Germinal center (tissue), 1 donor: ENCODE measurements at places on chromosomes 13 and 19.

DNA sequence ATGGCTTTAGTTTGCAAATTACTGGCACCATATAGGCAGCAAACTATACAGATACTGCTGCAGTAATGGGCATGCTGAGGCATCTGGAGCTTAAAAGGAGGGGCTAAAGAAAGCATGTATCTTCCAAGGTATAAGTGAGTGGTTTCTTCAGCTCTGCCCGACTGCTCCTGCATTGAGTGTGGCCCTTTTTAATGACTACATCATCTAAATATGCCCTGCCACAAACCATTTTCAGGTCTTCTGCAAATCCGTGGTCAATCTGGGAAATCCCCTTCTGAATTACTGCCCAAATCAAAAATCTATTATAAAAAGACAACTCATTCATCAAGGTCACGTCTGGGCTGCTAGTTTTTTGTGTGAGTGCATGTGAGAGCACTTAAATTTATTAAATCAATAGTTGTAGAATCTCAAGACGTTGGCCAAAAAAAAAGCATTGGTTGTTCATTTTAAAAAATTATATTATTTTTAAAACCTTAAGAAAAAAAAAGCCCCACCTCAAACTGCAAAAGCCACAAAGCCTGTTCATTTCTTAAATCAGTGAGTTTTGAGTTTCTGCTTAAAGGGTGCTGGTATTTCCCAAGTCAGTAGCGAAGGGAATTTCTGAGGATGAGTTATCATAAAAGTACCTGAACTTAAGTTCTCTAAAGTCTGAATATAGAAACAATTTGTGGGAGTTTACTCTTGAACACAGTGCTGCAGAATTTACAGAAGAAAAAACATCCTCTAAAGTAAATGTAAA lies 16.3 kb downstream of the LCP1 start:
- peak; percentile 34 for DNase-seq

DNA sequence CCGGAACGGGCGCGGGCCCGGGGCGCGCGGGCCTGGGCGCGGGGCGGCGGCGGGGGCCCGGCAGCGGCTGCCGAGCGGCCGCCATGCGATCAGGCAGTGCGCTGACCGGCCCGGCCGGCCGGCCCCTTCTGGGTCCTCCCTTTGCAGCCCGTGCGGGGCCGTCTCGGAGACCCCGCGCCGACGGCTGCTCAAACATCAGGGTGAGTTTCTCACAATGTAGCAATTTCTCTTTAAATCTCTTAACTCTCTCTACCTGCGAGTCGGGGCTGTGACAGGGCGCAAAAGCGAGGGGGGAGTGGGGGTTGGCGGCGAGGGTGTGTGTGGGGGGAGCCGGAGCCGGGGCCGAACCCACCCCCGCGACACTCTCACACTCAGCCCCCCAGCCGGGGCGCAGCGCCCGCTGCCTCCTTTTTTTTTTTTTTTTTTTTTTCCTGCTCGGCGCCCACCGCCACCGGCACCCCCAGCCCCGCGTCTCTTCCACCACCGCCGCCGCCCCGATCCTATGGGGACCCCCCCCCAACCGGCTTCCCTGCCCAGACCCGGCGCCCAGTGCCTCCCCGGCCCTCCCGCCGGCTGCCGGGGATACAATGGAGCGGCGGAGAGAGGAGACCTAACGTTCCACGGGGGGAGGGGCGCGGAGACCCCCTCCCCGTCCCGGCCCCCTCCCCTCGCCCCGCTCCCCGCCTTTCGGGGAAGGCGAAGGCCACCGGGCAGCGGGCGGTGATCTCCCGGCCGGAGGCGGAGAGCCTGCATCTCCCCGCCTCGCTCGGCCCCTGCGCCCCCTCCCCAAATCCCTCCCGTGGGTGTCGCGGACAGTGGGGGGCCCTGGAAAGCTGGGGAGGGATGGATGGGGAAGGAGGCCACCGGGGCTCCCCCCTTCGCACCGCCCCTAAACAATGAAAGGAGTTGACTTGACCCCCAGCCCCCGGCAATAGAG lies at the start of gene BICRA:
TSS of gene BICRA (plus strand) at position 166 of the 937 bp plus-strand sequence. CDS start 64,441 bp downstream, outside the sequence.
- peak; percentile 80 for DNase-seq

DNA sequence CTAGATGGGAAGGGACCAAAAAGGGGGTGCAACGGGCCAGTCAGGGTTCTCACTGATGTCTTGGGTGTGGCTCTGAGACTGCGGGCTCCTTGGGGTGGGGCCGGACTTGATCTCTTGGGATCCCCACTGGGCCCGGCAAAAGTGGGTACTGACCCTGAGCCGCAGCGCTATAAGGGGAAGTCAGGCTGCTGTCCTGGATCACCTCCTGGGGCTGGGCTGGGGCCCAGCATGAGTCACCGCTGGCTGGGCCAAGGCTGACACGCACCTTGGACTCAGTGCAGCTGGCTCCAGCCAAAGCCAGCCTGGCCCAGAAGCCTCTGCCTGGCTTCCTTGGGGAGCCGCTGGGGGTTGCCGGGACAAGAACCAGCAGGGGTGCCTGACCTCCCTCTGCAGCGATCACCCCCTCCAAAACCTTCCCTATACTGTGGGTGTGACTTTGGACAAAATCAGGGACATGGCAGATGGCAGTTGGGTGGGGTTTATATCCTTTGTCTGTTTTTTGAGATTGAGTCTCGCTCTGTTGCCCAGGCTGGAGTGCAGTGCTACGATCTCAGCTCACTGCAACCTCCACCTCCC lies 617 bp upstream of the IQCN start:
- DNase-seq: no peak

- no peak for DNase-seq
Observed at GRCh38 chr19:51548891-51549305, 17.4 kb upstream of the SIGLEC6 start.

- no peak for DNase-seq
Observed at GRCh38 chr19:14561847-14562351, 10.0 kb downstream of the NDUFB7 start.

GRCh38 chr13:99477493-99477892 lies 23.8 kb upstream of the TM9SF2 start:
- no peak for DNase-seq

DNA sequence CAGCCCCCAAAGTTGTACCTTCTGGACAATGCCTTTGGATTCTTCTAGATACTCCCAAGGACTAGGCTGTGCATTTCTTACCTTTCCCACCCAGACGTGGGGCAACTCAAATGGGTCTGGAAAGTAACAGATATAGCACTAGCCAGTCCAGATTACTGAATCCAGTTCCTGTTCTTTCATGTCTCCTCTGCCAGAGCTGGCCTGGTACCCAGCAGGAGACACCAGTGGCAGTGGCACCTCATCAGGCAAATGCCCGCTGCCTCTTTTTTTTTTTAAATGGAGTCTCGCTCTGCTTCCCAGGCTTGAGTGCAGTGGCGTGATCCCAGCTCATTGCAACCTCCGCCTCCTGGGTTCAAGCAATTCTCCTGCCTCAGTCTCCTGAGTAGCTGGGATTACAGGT lies 43.2 kb downstream of the N4BP2L2 start:
- no peak for DNase-seq

DNA sequence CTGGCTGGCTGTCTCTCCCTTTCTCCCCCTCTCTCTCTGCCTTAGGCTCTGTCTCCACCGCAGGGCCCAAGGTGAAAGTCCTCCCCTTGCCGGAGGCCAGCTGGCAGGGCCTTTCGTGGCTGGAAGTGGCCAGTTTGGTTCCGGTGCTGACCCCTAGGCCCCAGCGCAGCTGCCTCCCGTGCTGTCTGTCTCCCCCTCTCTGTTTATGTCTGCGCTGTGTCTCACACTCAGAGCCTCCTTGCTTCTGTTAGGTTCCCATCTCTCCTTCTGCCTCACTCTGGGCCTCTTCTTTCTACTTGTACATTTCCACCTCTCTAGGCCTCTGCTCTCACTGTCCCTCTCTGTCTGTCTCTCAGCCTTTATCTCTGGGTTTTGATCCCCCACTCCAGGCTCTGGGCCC lies 13.1 kb downstream of the CCDC97 start:
- DNase-seq: no peak

DNA sequence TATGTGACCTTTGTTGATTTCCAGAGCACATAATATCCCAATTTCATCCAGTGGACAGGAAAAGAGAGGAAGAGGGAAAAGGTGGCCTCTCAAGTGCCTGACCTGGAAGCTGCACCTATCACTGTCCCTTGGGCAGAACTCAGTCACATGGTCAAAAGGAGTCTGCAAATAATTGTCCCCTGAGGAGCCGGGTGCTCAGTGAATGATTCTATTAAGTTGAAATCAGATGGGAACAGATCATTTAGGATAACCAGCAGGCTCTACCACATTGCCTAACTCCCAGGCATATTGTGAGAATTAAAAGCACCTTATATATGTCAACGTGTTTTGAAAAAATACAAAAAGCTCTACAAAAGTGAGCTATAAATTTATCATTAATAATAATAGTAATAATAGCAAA lies 6.8 kb downstream of the KL start:
- DNase-seq: no peak

DNA sequence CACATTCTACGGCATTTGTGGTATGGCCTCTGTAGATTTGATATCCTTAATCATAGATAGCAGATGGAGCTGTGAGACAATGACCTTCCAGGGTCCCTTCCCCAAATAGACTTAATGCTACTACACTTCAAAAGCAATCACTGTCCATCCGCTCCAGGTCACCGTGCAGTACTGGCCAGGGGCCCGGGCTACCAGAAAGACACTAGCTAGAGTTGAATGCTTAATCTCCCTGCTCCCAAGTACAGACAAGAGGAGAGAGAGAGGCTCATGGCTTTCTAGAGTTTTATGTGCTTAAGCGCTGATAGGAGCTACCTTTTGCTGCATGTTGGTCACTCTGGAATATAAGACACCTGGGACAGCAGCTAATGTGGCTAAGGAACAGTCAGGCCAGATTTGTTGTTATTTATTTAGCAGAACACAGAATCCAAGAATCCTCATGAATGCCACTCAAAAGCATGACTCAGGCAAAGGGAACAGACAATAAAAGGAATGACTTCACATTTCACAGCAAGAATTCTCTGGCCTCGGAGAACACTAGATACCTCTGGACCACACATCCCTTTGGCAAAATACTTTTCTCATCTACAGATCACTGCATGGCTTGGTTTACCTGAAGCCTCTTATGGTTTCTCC lies 165.0 kb downstream of the LACC1 start:
- no peak for DNase-seq

DNA sequence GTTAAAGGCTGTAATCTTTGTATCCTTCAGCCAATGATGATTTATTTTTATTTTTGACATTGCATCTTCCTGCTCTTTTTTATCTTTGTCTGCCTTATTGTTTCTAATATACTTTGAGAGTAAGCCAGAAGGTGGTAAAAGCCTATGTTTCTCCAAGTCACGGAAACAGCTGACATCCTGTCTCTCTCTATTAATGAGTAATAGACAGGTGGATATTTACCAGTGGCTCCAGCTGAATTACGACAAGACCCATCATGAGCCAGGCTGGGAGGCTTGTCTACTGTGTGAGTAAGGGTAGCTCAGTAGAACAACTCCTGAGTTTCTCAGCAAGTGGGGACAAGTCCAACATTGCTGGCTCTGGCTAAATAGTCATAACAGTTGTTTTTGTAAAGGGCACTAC lies 166.6 kb downstream of the NDFIP2 start:
- no peak for DNase-seq

DNA sequence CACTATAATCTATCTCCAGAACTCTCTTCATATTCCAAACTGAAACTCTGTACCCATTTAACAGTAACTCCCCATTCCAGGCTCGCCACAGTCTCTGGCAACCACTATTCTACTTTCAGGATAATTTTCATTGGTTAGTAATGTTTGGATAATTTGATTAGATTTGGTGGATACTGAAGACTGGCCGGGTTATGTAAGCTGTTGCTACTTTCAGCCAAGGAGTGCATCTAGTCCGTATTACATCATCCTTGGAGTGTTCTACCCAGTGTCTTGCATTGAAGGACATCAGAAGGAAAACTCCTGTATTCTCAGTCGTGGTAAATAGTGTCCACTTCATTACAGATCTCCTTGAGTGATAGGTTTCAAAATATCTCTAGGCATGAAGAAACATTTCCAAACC lies 60.5 kb downstream of the PCCA start:
- no peak for DNase-seq

- no peak for DNase-seq
Observed at GRCh38 chr13:106874323-106874722, 306.4 kb upstream of the ARGLU1 start.
